ENCODE measurements at places on chromosomes 3 and 15. TPM values are rescaled to one million over a fixed set of nuclear protein-coding genes. Genes with fewer than 3 reads are reported as not detected.
A peak's percentile ranks its signal among the peaks of the same experiment; 100 is the strongest.

GRCh38 chr15:72473614-72474465, at the start of gene ARIH1:
ARIH1 (plus strand) TSS chr15:72474330; CDS start chr15:72474640, 310 bp downstream.
- DNase-seq = peak; percentile 99

DNA sequence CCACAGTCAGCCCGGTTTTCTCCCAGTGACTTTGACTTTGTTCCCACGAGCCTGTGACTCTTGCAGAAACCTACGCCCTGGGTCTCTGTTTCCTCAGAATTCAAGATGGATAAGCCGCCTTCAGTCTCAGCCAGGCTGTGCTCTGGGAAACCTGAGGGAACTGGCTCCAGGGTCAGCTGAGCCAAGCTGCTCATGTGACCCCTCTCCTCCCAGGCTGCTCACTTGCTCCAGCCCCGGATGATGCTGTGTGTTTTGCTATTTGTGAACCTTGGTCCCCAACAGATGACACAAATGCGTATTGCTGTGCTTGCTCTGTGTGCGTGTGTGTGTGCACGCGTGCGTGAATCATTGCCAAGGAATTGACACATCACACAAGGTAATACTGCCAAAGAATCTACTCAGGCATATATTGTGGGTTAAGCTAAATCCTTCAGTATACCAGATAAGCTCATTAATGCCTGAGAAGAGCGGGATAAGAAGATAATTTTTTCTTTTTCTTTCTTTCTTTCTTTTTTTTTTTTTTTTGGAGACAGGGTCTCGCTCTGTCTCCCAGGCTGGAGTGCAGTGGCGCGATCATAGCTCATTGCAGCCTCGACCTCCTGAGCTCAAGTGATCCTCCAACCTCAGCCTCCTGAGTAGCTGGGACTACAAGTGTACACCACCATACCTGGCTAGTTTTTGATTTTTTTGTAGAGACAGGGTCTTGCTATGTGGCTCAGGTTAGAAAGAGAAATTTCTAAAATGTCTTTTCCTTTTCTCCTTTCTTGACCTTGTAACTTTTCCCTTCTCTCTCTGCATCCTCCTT, 29.2 kb upstream of the UMPS start:
- DNase-seq = no peak

GRCh38 chr3:31615071-31615875, 82.5 kb downstream of the STT3B start:
- DNase-seq = no peak

Gene PYGO1
- not detected for total RNA-seq

Gene PTH1R
- not detected for total RNA-seq

Data from B cell (primary cell).